Amniotic stem cell (primary cell): ENCODE measurements at places on chromosomes 3 and 15.

GRCh38 chr3:78670746-78671145, 1097.1 kb downstream of the ROBO1 start:
- no peak for DNase-seq

DNA sequence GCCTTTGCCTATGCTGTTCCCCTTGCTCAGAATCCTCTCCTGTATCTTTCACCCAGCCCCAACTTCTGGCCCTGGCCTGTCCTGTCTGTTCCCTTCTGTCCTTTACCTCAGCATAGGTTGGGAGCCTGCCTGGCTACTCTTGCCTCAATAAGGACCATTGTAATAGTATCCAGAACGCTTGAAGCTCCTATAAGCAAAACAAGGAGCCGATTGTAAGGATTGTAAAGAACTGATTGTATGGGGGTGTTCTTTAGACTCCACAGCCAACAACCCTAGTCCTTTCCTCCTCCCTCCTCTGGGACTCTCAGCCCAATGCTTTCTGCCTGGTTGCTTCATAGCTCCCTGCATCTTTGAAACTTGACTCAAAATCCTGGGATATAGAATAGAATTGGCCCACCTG, 18.7 kb upstream of the RAD54L2 start:
- DNase-seq, result no peak

- peak; percentile 2 for DNase-seq
Observed at GRCh38 chr3:16240229-16241023, 24.3 kb downstream of the DPH3 start.

DNA sequence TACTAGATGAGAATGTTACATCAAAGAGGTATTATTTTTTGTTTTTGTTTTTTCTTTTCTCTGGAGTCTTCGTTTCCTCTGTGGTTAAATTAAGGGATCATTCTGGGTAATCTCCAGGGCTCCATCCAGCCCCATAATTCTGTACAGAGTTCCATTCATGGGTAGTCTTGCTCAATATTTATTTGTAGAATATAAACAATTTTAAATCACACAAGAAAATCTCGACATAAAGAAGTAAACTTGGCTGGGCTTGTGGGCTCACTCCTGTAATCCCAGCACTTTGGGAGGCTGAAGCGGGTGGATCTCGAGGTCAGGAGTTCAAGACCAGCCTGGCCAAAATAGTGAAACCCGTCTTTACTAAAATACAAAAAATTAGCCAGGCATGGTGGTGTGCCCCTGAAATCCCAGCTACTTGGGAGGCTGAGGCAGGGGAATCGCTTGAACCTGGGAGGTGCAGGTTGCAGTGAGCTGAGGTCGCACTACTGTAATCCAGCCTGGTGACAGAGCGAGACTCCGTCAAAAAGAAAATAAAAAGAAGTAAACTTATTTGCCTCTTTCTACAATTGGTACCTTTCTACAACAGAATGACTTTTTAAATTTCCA, 166.8 kb upstream of the TGFBR2 start:
- DNase-seq, result no peak

DNA sequence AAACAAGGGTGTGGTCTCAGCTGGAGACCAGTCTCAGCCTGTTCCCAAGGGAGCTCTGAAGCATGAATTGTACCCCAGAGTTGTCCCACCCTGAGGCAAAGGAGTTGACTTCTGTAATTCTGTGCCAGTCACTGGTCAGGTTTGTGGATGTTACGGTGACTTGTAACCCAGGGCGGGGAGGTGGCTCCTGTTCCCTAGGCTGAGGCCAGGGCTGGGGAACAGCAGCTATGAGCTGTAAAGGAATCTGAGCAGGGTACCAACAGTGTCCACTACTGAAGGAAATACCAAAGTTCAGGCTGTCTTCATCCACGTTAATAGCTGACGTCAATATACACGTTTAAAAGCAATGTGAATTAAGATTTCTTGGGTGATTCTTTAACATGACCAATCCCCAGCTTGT, 266.2 kb downstream of the ABHD5 start:
- DNase-seq, result no peak

GRCh38 chr15:63256433-63257274, 20.8 kb upstream of the APH1B start:
- peak; percentile 50 for DNase-seq

- no peak for DNase-seq
Observed at GRCh38 chr3:159187706-159188105, 385.9 kb downstream of the MFSD1 start.

DNA sequence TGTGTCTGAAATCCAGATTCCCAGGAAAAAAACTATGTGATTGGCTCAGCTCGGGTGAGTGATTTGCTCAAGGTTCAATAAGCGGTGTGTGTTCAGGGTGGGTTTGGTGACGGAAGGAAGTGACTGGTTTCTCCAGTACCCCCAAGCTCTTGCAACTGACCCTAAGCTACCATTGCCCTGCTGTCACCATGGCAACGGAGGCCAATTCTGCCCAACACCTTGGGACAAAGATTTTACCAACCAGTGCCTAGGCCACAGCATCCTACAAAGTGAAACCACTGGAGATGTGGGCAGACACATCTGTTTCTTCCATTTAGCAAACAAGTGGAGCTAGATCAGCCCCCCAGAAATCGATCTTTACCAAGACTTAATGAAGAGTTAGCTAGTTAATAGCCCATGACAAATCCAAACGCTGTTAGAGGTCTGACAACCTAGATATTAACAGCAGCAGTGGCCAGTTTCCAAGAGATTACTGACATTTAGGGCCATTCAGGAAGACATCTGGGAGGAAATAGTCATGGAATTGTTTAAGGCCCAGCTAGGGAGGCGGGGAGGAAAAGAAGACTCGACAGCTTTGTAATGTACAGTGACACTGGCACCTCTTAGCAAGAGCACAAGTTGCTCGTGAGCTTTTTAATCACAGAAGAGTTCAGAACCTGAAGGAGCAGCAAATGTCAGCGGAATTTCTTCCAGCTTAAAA, 195.9 kb downstream of the SLCO3A1 start:
- no peak for DNase-seq

GRCh38 chr3:60095516-60095915, 1045.7 kb upstream of the CFAP20DC start:
- no peak for DNase-seq

GRCh38 chr3:88657459-88657858, 450.0 kb upstream of the EPHA3 start:
- no peak for DNase-seq

GRCh38 chr15:88348579-88349230, 92.2 kb upstream of the NTRK3 start:
- no peak for DNase-seq

GRCh38 chr3:153856932-153857331, 264.3 kb upstream of the ARHGEF26 start:
- DNase-seq, result no peak

DNA sequence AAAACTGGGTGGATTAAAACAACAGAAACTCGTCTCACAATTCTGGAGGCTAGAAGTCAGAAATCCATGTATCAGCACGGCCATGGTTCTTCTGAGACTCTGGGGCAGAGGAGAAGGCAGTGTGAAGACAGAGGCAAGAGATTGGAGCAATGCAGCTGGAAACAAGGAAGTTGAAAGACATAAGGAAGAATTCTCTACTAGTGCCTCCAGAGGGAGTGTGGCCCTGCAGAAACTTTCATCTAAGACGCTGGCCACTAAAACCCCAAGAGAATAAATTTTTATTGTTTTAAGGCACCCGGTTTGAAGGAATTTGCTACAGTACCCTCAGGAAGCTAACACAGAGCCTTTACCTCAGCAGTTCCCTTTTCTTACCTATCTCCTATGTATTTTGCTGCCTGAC, 1012.2 kb upstream of the CADM2 start:
- no peak for DNase-seq

DNA sequence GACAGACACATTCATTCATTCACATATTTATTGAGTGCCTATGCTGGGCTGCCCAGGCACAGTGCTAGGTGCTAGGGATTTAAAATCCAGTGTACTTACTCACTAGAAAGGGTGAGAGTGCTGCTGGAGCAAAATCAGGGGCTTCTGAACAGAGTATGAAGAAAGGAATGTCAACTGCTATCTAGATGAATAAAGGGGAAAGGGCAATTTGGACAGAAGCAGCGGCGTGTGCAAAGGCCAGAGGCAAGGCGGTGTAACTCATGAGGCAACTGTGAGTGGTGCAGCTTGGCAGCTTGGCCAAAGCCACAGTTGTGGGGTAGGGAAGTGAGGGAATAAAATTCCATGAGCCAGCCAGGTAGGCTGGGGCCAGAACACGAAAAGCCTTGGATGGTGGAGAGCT, 76.7 kb downstream of the RAD18 start:
- no peak for DNase-seq

DNA sequence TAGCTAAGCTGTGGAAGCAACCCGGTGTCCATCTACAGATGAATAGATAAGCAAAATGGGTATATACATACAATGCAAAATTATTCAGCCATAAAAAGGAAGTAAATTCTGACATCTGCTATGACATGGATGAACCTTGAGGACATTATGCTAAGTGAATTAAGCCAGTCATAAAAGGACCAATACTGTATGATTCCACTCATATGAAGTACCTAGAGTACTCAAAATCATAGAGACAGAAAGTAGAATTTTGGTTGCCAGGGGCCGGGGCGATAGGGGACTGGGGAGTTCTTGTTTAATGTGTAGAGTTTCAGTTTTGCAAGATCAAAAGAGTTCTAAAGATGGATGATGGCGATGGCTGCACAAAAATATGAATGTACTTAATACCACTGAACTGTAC, 10.3 kb downstream of the EID1 start:
- DNase-seq, result no peak

DNA sequence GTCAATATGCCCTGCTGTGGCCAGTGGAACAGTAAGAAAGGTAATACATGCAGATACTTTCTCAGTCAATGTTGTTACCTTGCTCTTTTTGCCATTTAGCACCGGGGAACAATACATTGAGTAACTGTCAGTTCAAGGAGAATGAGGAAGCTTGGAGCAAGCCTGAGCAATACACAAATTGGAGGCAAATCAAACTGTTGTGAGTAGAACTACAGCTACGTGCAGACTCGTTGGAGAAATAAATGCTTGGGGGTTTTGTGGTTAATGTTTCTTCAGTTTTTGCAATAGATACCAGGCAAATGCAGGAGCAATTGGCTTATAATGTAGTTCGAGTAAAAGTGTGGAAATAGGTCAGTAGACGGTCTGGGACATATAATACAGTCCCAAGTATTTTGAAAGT, 587.3 kb upstream of the ROBO1 start:
- no peak for DNase-seq

DNA sequence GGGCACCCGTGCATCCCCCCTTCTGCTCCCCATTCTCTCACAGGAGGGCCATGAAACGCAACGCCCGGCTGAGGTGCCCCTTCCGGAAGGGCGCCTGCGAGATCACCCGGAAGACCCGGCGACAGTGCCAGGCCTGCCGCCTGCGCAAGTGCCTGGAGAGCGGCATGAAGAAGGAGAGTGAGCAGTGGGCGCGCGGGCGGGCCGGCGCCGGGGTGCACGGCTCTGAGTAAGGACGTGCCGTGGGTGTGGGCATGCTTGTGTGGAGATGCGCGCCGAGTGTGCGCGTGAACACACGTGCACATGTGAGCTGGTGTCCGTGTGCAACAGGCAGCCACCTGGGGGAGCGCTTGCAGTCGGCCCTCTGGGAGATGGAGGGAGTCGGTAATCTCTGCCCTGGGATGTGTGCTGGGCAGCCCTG, 28.1 kb downstream of the NR1I2 start:
- DNase-seq, result no peak

DNA sequence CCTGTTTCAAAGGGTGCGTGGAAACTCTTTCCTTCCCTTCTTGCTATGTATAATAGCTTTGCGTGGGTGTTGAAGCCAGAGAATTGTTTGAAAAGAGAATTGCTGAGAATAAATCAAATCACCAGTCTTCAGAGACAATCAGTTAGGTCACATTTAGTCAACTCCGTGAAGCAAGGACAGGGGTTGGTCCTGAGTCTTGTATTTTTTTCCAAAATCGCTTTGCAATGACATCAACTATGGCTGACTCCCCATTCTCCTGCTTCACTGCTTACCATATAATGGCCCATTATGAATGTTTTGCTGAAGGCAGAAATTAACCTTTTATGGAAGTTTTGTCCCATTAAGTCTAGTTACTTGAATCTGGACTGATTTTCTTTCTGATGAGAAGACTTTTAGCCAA, 852.8 kb downstream of the AGBL1 start:
- no peak for DNase-seq

GRCh38 chr3:71201939-71202338, 381.6 kb downstream of the FOXP1 start:
- DNase-seq, result no peak

DNA sequence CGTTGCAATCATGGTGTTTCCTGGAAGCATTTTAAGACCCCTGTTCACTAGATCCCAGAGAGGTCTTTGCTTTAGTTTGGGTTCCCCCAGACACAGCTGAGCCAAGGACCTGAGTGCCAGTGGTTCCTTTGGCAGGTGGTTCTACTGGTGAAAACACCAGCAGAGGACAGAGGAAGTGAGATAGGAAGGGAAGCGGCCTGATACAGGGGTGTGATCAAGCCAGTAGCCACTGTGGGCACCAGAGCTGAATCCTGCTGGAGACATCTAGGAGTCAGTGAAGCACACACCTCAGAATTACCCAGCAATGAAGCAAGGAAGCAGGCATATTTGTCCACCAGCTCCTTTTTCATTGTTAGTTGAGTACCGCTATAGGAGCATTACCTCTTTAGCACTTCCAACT, 243.2 kb upstream of the NR2E3 start:
- no peak for DNase-seq

DNA sequence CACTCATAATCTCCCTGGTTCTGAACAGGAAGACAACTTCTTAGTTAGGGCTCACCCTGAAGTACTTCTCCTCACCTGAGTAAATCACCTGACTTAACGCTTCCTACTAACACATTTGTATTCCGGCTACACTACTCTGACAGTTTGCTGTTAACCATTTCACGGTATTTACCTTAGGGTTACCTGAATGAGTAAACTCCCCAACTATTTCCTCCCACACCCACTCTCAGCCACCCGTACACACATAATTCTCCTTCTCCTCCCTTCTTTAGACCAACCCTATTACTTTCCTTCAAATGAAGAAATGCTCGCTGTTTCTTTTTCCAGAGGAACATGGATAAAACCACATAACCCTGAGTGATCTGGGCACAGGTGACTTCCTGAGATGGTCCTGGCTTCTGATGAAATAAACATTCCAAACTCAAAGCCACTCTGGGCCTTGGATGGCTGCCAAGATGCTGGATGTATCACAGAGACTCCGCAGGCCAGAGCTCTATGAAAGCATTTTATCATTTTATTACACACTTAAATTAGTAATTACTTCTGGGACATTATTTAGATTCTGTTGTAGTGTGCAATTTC, 183.6 kb upstream of the ATP11B start:
- DNase-seq, result no peak

DNA sequence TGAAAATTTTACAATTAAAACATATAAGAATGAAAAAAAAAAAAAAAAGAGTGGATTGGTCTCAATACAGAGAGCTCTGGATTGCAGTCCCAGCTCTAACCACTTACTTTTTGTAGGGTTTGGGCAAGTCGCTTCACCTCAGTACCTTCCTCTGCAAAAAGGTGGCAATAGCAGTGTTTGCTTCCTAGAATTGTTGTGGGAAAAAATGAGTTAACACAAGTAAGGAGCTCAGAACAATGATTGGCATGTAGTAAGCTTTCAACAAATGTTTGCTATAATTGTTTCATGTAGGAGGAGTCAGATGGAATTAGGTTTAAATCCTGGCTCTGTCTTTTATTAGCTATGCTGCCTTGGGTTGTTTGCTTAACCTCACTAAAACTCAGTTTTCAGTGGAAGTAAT, 425.2 kb upstream of the TBL1XR1 start:
- DNase-seq, result no peak

- no peak for DNase-seq
Observed at GRCh38 chr15:86121568-86122225, 42.0 kb downstream of the AGBL1 start.
